ENCODE measurements at places on chromosomes 13 and 19. TPM values are rescaled to one million over a fixed set of nuclear protein-coding genes. Genes with fewer than 3 reads are reported as not detected.

The FPR3 gene
- 1.9 TPM for total RNA-seq

The UNC13A gene
- total RNA-seq = 0.04 TPM

The SYNE4 gene
- not detected for total RNA-seq

The ACOD1 gene
- total RNA-seq = not detected

The RETN gene
- total RNA-seq = not detected

The ZNF101 gene
- total RNA-seq = 5.7 TPM

The MYBPC2 gene
- not detected for total RNA-seq

The RNF17 gene
- total RNA-seq = not detected

The SOX21 gene
- not detected for total RNA-seq

The ZNF837 gene
- 0.42 TPM for total RNA-seq

The INAFM1 gene
- total RNA-seq = 12.3 TPM

The TMEM150B gene
- 6.5 TPM for total RNA-seq

DNA sequence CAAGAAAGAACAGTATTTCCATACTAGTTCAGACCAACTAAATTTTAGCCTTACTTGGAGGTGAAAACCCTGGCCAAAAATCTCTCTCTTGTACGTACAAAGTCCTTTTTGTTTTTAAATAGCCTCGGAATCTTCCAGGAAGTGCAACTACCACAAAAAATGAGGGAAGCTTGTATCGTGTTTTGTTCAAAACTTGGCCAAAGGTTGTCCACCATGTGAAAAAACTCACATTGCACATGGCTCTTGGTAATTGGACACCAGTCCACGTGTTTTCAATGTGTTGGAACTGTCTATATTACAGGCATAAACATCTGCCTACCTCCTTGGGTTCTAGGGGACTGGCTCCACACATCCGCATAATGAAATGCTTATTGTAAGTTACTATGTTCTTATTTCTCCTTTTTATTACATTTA lies 15.2 kb upstream of the STRN4 start:
- no peak for DNase-seq

- no peak for DNase-seq
These were observed 90.9 kb upstream of the TRPC4 start for GRCh38 chr13:37960427-37960826.

DNA sequence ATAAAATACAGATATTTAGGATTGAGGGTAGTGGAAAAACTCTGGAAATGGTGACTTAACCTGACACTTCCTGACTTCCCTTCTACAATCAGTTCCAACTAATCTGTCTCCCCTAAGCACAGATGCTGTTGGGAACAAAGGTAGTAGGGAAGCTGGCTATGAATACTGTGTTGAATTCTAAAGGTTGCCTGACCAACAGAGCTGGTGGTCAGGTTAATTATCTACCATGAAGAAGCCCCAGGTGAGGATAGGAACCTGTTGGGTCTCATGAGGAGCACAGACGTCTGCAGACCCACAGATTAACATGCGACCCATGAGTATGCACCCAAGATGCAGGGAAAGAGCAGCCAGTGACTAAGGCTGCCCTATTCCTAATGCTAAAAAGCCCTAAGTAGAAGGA lies 172.3 kb downstream of the DIAPH3 start:
- DNase-seq = no peak

GRCh38 chr13:36887758-36888521 lies 32.1 kb downstream of the SMAD9 start:
- no peak for DNase-seq

DNA sequence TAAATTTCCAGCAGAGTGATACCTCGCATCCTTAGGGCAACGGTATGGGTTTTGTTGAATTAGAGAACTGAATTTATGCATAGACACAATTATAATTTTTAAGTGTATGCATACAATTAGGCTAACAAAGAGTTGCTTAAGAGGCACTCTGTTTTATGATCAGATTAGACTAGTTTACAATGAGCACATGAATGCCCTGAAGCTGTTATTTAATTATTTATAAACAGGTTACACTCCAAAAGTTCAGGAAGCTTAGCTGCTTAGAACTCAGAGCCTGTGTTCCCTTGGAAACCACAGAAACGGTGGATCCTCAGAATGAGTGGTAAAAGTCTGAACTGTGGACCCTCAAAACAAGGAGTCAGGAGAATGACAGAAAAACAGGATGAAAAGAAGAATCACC lies 72.5 kb upstream of the FBXL3 start:
- DNase-seq = no peak

DNA sequence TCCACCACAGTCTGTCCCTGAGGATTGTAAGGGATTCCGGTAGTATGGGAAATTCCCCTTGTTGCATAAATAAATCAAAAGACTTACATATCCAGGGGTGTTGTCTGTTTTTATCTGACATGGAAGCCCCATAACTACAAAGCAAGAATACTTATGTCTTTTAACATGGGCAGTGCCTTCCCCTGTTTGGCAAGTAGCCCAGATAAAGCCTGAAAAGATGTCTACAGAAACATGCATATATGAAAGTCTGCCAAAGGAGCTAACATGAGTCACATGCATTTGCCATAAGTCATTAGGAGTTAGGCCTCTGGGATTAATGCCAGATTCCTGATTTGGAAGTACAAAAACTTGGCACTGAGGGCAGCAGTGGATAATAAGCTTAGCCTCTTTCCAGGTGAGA lies 62.1 kb downstream of the ZNF737 start:
- no peak for DNase-seq

- no peak for DNase-seq
These were observed 4.6 kb upstream of the TPRX2 start for GRCh38 chr19:47854459-47854858.

- DNase-seq = no peak
These were observed 17.1 kb downstream of the CLN5 start for GRCh38 chr13:77009011-77009410.

GRCh38 chr13:98022210-98022609 lies 68.7 kb downstream of the IPO5 start:
- no peak for DNase-seq

- DNase-seq = no peak
These were observed 350.1 kb downstream of the PCDH9 start for GRCh38 chr13:66879988-66880387.

DNA sequence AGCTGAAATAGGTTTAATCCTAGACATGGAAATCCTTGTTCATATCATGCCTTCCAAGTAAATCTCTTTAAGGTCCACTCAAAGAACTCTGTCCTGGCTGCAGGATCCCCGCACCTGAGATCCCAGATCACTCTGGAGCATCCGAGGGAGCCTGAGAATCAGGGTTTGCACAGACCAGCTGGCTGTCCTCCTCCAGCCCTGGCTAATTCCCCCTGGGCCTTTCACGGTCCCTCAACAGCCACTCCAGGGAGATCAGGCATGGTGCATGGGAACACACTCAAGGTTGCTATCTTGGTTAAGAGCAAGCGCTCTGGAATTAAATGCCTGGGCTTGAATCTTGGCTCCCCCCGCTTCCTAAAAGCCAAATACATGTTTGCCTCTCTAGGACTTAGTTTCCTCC lies 130.8 kb downstream of the IRS2 start:
- DNase-seq = no peak

- peak; percentile 55 for DNase-seq
These were observed 54.0 kb downstream of the GNG7 start for GRCh38 chr19:2648528-2648937.

DNA sequence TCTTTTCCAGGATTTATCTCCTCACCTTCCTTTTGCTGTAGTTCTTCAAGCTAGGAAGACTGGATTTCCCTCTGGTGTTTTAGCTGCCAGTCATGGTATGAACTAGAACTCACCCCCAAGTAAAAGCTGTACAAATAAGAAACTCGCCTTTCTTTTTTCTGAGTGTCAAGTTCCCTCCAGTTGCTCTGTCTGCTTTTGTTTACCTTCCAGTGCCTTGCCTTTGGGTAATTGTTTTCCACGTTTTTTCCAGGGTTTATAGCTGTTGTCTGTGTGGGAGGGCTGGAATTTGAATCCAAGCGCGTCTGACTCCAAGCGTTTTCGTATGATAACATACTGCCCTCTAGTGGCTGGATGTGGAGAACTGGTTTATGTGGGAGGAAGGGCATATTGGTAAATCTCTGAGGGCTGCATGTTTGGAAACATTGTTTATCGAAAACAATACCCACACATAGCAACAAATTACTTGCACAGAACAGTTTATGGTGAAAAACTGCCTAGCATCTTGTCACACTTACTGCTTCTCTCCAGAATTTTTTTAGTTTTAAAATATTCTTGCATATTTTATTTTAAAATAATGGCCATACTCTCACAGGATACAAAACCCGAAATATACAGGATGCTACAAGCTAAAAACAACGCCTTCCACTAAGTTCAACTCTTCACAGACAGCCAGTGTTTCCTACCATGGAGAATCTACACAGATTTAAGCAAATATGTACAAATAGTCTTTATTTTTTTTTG lies 19.2 kb downstream of the RCN3 start:
- peak; percentile 89 for DNase-seq

GRCh38 chr13:50692396-50692915 lies 151.0 kb downstream of the DLEU7 start:
- DNase-seq = no peak

DNA sequence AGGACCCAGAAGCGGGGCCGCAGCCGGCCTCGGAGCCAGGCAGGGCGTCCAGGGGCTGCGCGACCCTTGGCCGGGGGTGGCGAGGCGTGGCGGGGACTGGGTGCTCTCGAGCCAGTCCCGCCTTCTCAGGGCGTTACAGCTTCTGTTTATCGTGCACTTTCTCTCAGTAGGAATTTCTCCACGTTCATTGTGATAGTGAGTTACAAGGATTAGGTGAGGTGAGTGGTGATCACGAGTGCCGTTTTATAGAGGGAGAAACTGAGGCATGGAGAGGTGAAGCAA lies 600 bp downstream of the AP1M1 start:
- DNase-seq = no peak

GRCh38 chr19:343451-343931 lies 1.1 kb downstream of the MIER2 start:
- no peak for DNase-seq

DNA sequence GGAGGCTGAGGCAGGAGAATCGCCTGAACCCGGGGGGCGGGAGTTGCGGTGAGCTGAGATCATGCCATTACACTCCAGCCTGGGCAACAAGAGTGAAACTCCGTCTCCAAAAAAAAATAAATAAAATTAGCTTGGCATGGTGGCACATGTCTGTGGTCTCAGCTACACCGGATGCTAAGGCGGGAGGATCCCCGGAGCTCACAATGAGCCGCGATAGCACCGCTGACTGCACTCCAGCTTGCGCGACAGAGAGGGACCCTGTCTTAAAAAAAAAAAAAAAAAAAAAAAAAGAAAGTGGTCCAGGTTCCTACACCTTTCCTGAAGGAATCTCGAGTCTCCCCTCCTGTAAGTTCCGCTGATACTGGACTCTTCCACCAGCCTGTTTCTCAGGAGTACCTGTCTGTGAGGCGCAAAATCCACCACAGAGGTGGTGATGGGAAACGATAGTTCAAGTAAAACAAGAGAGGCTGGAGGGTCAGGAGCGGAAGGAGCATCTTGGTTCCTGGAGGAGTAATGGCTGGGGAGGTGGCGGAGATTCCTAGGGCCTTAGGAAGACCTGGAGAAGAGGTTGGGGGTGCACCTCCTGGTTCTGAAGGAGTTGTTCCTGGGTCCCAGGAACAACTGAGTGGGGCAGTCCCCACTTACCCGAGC lies 471 bp downstream of the FUT1 start:
- no peak for DNase-seq

GRCh38 chr13:99075268-99076191 lies 97.7 kb upstream of the DOCK9 start:
- DNase-seq = no peak

DNA sequence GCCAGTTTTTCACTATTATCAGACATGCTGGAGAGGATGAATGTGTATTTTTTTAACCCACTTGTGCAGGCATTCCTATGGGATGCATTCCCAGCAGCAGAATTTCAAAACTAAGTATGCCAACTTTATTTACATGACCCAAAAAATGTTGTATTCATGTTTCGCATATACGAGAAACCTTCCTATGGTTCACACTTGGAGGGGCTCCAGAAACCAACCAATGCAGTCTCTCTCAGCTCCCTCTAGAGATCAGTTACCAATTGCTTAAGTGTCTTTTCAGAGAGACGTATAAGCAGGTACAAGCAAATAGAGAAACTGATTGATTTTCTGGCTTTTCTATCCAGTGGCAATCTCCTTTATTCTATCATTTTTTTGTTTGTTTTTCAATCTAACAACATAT lies 5.5 kb upstream of the PTOV1 start:
- DNase-seq = no peak

DNA sequence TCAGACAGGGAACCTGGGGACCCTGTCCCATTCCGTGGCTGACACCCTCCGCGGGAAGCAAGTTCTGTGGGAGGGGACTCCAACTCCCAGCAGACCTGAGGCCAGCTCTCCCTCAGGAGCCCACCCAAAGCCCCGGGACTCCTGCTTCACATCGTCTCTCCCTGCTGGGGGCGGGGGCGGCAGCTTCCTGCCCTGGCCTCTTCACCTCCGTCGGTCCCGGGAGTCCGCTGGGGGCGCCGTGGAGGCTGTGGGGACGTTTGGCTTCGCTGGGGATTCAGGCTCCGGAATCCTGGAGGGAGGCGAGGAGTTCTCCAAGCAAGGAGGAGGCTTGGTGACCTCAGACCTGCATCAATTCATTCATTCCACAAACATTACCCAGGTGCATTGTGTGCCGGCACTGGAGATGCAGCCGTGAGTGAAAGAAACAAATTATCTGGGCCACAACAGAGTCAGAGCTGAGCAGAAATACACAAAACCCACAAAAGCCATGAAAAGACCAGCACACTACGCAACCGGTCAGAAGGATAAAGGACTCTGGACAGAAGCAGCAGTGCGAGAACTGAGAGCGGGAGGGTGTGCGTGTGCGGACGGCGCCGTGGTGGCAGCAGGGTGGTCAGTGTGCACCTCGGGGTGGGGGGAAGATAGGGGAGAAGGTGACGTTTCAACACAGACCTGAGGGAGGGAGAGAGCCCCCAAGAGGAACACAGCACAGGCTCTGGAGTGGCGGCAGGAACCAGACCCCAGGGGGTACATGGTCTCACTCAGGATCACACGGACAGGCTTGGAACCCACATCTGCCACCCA lies 19.0 kb downstream of the EPS8L1 start:
- DNase-seq = no peak

- DNase-seq = no peak
These were observed 309.9 kb upstream of the SLITRK1 start for GRCh38 chr13:84192125-84192524.

All from heart right ventricle (tissue), 16 donors.